ENCODE measurements at places on chromosomes 13 and 19.

GRCh38 chr19:54319892-54320670, 7.1 kb upstream of the LILRA5 start:
- DNase-seq, result no peak
- no peak overlapping the region for H3K27ac ChIP-seq
- no peak overlapping the region for H3K4me3 ChIP-seq
- peaks cover 13% of the 10 kb centered on the region for H3K27me3 ChIP-seq
- H3K36me3 ChIP-seq, result no peaks in the 10 kb centered on the region

DNA sequence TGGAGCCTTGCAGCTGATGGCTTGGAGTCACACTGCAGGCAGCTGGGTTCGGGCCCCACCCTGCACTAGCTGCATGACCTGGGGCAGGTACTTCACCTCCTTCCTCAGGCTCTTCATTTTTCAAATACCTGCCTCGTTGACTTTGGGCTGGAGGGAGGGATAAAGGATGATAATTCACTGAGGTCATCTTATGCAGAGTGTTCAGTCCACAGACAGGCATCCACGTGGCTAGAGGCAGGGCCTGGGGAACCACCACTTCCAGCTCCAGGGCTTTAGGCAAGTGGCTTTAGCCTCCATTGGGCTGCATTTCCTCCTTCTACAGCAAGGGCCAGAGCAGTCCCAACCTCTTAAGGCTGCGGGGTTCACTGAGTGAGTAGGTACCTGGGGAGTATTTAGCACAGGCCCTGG, 84.8 kb downstream of the SIPA1L3 start:
- no peaks in the 10 kb centered on the region for H3K4me1 ChIP-seq
- no peak overlapping the region for H3K27ac ChIP-seq
- no peak overlapping the region for H3K4me3 ChIP-seq
- H3K36me3 ChIP-seq, result no peaks in the 10 kb centered on the region
- H3K27me3 ChIP-seq, result no peaks in the 10 kb centered on the region
- no peak for DNase-seq

- no peak overlapping the region for H3K27ac ChIP-seq
- H3K27me3 ChIP-seq, result no peaks in the 10 kb centered on the region
- no peaks in the 10 kb centered on the region for H3K36me3 ChIP-seq
- H3K4me1 ChIP-seq, result no peaks in the 10 kb centered on the region
Measured at GRCh38 chr13:47831265-47831664, 169.8 kb downstream of the SUCLA2 start.

- no peaks in the 10 kb centered on the region for H3K4me1 ChIP-seq
- H3K27me3 ChIP-seq, result peaks cover 36% of the 10 kb centered on the region
Measured at GRCh38 chr13:112350300-112350699, 25.9 kb upstream of the SPACA7 start.

DNA sequence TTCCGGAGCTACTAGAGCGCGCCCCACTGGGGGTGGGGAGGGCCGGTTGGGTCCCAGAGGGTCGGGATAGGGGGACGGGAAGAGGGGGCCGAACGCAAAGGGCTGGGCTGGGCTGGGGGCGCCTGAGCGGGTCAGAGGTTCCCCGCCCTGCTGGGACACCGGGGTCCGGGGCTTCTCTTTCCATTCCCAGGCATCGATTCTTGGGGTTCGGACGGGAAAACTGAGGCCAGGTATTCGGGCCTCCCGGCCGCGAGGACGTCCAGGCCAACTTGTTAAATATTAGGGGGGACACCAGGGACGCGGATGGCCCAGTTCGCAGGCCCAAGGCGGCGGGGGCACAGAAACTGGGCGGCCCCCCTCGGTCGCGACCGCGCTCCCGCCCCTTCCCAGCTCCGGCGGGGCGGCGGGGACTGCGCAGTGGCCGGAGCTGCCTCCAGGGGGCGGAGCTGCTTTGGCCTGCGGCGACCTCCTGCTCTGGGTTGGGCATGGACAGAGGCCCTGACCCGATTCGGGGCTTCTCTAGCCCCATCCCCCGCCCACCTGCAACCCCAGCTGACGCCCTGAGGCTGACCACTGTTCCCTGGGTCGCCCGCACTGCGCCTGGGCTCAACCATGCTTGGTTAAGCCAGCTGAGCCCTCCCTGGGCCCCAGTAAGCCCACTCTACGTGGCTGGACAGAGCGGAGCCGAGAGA, 1.2 kb upstream of the KLF16 start:
- no peaks in the 10 kb centered on the region for H3K27me3 ChIP-seq
- peak overlapping the region; percentile 45 for H3K4me3 ChIP-seq
- no peaks in the 10 kb centered on the region for H3K36me3 ChIP-seq
- peaks cover 27% of the 10 kb centered on the region for H3K4me1 ChIP-seq

DNA sequence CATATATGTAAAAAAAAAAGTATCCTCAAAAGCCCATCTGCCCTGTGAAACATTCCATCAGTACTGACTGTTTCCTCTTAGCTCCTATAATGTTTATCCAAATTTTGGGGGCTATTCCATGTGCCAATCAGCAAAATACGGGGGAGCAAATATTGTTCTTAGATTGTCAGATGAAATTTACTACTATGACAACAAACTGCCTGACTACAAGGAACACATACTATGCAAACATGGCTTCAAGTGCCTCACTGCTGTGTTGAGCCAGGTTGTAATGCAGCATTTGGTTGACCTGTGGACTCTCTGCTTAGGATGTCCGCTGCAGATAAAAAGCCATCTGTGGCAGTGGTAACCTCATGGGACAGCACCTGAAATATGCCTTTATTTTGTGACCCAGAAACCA, 98.2 kb upstream of the SCEL start:
- no peaks in the 10 kb centered on the region for H3K27me3 ChIP-seq
- no peaks in the 10 kb centered on the region for H3K36me3 ChIP-seq
- H3K4me1 ChIP-seq, result no peaks in the 10 kb centered on the region
- no peak overlapping the region for H3K4me3 ChIP-seq
- DNase-seq, result no peak

DNA sequence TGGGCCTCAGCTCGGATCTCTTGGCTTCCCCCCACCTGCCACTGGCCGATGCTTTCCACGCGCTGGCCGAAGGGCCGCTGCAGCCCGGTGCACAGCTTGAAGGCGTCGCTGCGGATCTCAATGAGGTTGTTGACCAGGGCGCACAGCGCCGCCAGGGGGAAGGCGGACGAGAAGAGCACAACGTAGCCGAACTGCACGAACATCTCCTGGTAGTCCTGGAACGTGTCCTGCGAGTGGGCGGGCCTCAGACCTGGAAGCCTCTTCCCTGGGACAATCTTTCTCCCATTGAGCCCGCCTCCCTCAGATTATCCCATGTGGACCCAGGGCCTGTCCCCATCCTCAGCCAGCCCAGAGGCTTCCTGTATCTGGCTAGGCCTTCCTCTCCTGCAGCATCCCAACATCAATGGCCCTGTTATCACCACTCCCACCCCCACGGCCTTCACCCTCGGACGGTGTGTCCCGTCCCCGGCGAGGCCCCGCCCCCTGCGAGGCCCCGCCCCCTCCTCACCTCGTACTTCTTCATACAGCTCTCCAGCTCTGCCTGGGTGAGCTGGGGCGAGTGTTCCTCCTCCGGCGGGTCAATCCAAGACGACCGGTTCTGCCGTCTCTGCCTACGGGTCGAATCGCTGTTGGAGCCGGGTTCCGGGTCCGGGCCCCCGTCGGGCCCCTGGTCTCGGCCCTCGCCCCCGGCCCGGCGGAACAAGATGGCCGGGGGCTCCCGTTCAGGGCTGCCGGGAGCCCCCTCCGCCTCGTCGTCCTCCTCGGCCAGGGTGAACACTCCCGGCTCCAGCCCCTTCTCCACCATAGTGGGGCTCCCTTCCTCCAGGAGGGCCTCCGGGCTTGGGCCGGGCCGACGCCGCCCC, 6.8 kb downstream of the ANO8 start:
- DNase-seq, result peak; percentile 89
- no peaks in the 10 kb centered on the region for H3K36me3 ChIP-seq
- H3K27me3 ChIP-seq, result peaks cover 21% of the 10 kb centered on the region
- H3K4me3 ChIP-seq, result peak overlapping the region; percentile 49
- H3K4me1 ChIP-seq, result peaks cover 13% of the 10 kb centered on the region

- no peaks in the 10 kb centered on the region for H3K36me3 ChIP-seq
- no peak overlapping the region for H3K27ac ChIP-seq
- DNase-seq, result no peak
- no peaks in the 10 kb centered on the region for H3K4me1 ChIP-seq
- H3K27me3 ChIP-seq, result no peaks in the 10 kb centered on the region
- no peak overlapping the region for H3K4me3 ChIP-seq
Measured at GRCh38 chr13:94394723-94395122, 84.8 kb downstream of the DCT start.

DNA sequence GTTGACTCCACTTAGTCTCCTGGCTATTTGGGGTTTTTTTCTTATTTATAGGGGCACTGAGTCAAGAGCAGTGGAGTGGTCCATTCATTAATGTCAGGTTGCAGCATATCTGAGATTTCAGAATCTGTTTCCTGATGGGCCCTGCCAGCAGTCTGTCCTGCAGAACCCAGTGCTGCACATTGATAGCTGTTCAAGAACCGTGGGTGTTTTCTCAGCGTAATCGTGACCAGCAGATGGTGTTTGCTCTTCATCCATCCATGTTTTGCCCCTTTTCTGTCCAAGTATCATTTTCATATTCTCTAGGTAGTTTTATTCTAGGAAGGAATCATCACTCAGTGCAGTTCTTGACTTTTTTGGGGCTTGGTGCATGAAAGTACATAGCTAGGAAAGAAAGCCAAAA, 166.5 kb downstream of the ATP8A2 start:
- no peaks in the 10 kb centered on the region for H3K4me1 ChIP-seq
- no peak for DNase-seq
- no peaks in the 10 kb centered on the region for H3K36me3 ChIP-seq
- no peak overlapping the region for H3K4me3 ChIP-seq

DNA sequence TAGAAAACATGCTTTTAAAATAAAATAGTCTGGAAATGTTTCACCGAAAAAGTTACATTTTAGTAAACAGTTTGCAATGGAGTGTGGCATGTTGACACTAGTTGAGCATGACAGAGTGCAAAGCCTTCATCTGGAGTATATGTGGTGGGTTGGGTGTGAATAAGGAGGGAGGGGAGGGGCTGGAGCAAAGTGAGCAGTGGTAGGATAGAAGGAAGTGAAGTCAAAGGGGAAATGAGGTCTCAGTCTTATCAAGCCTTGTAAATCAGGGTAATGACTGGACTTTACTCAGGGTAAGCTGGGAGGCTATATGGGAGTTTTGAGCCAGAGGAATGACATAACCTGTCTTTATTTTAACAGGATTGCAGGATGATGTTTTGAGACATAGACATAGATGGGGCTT, 222.8 kb downstream of the PCDH20 start:
- H3K4me3 ChIP-seq, result no peak overlapping the region
- H3K27me3 ChIP-seq, result no peaks in the 10 kb centered on the region
- DNase-seq, result peak; percentile 39
- H3K36me3 ChIP-seq, result no peaks in the 10 kb centered on the region
- H3K4me1 ChIP-seq, result peaks cover 11% of the 10 kb centered on the region
